ENCODE measurements at places on chromosomes 11 and 22. TPM values are rescaled to one million over a fixed set of nuclear protein-coding genes. Genes with fewer than 3 reads are reported as not detected.
A peak's percentile ranks its signal among the peaks of the same experiment; 100 is the strongest.

DNA sequence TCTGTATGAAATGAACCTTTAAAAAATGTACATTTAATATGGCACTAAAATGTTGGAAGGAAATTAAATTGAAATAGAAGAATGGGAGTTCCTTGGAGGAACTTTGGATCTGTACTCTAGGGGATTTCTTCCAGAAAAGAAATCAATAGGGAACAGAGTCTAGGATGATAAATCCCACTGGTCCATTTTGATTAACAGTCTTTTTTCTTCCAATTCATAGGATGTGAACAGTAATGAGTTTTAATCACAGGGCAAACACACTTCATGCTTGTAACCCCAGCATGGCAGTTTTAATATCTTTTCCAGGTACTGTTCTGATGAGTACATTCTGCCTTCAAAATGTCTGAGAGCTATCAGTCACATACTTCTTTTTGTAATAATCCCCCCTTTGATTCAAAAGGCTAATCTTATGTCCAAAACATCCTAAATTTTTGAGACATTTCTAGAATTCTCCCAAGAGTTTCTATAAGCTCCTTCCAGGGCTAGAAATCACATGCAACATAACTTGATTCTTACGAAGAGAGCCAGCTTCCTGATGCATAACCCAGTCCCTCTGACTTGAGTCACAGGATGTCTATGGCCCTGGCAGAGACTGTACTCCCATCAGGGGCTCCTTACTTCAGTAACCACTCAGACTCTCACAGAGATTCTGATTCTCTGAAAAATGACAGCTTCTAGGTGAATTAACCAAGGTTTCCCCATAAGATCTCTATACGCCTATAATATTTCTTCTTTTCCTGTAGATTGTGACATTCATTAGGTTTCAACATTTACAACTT lies 112.9 kb downstream of the SLC36A4 start:
- DNase-seq: no peak

DNA sequence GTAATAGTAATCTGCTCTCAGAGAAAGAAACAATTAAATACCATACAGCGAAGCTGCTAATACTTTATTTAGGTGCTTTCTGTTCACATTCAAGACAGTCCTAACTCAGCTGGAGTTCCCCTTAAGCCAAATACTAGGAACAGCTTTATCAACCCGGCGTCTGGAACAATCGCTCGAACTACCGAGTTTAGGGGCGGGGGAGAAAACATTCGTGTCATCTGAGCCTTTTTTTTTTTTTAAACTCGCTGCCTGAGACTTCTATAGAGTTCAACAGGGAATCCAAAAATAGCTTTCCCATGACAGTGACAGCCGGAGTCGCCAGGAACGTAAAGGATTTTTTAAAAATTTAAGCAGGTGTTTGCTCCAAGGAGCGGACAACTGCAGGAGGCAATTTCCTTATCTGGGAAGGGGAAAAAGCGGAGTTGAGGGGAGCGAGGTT lies 852 bp downstream of the TRAF6 start:
- DNase-seq: no peak

DNA sequence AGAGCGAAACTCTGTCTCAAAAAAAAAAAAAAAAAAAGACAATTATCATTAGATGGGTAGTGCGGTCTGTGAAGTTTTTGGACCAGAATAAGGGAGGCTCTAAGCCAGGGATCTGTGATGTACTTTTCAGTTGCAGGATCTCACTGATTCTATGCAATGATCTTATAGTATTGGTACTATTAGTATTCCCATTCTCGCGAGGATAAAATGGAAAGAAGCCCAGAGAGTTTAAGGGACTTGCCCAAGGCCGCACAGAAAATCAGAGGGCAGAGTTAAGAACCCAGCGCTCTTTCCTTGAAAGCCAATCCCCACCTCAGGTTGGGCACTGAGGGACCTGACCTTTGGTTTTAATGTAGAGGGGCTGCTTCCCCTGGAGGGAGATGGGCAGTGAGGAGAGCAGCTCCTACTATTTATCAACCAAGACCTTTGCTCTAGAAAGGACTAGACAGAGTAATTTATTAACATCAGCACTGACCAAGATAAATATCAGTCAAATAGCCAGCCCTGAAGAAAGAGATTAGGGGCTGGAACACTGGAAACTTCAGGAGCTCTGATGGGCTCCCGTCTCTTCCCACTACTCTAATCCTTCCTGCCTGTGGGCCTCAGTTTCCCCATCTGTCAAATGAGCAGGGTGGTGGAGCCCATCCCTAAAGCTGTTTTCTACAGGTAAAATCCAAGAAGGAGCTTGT lies 6.0 kb downstream of the NIPSNAP1 start:
- DNase-seq: peak; percentile 81

DNA sequence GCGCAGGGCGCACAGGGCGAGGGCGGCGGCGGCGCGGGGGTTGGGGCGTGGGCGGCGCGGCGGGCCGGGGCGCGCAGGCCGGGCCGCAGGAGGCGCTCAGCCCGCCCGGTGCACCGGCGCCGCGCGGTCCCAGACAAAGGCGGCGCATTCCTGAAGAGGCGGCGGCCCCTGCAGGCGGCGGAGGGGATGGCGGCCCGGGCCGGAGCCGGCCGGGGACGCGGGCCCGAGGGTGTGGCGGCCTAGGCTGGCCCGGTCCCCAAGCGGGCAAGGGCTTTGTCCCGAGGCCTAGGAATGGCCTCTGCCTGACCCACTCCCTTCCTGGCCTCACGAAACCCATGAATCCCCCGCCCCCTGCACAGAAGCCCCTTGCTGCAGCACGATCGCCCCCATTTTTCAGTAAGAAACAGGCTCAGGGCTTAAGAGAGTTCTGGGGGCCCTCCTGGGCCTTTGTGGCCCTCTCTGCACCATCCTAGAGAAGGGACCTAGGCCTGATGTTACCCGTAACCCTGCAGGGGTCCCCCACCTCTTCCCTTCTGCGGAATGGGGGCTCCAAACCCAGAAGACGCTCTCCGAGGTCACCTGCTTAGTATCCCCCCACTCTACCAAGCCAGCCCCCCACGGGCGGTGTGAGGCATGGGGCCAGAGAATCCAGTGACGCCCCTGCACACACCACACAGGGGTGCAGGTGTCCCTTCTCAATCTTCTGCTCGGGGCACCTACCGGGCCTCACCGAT lies at the start of gene RTN4R:
Gene RTN4R (minus strand): TSS at position 40 of the 734 bp plus-strand sequence. CDS start 226 bp downstream, outside the sequence.
- peak; percentile 8 for DNase-seq

Gene PARVA
- 9.1 TPM for total RNA-seq

Gene F2
- total RNA-seq: 110 TPM

Data from HepG2 (cell line).